ENCODE measurements at places on chromosomes 7 and 10.

- DNase-seq: no peak
These were observed 7.8 kb upstream of the PANK1 start for GRCh38 chr10:89652806-89653370.

DNA sequence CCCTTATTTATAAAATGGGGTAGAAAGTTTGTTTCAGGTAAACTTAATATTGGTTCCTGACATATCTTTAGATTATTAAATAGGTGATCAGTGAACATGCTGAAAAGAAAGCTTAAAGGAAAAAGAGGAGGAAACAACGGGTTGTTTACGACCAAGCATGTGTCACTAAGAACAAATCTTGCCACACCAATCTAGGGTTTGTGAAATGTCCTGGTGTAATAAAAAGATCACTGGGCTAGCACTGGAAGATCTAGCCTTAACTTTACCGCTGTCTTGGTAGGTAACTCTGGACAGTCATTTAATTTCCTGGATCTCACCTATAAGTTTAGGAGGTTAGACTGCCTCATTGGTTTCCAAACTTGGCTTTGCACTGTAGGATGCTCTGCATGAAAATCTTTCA is 19.0 kb downstream of the VPS26A start:
- DNase-seq: no peak

- DNase-seq: no peak
These were observed 155.0 kb downstream of the RTKN2 start for GRCh38 chr10:62113680-62114079.

GRCh38 chr10:15253951-15254807 is 85.7 kb upstream of the NMT2 start:
- no peak for DNase-seq

GRCh38 chr7:34825221-34825620 is 167.2 kb downstream of the NPSR1 start:
- DNase-seq: no peak

GRCh38 chr10:75430000-75430763 is 1.2 kb upstream of the LRMDA start:
- DNase-seq: no peak

- DNase-seq: no peak
These were observed 184.7 kb downstream of the PLPP4 start for GRCh38 chr10:120641695-120642094.

DNA sequence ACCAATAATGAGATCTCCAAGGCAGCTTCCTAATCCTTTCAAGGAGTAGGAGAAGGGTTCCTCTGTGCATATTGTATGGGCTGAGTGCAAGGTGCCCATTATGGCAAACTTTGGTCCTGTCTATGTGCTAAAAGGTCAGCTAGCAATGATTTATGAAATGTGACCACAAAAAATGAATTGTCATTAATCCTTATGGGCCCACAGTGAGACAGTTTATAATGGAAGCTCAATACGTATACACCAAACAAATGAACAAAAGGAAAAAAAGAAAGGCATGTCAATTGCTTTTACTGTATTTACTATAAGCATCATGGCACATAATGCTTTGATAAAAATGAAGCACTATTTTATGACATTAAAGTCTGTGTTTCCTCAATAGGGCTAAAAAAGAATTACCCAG is 54.5 kb downstream of the ELAPOR2 start:
- no peak for DNase-seq

GRCh38 chr7:152463709-152464311 is 28.0 kb upstream of the KMT2C start:
- DNase-seq: peak; percentile 100

DNA sequence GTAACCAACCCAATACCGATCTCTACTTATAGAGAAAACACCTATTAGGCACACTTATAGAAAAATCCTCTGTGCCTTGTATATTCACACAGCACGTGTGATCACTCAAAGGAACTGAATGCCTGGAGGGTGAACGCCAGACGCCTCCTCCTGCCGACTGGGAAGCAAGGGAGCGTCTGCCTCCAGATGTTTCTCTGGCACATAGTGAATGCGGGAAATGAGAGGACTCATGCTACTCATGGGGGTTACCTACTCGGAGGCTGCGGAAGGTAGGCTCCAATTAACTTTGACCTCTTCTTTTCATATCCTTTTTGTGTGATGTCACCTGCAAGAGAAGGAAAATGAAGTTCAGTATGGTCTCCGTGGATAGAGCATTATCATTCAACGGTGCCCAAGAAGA is 203.3 kb downstream of the DIP2C start:
- DNase-seq: no peak

DNA sequence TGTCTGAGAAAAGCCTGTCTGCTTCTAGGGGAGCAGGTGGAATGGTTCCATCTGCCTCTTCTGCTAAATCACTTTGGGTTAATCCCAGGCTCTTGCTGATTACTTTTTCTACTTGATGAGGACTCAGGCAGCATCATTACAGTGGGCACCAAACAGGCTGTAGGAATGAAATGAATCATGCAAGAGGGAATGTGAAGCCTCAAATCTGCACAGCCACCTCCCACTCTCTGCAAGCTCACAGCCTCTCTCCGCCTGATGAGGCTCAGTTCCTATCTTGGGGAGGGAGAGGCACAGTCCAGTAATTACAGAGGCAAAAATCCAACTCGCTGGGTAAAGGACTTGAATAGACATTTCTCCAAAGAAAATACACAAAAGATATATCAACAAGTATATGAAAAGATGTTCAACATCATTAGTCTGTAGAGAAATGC is 34.0 kb downstream of the HSPA12A start:
- no peak for DNase-seq

DNA sequence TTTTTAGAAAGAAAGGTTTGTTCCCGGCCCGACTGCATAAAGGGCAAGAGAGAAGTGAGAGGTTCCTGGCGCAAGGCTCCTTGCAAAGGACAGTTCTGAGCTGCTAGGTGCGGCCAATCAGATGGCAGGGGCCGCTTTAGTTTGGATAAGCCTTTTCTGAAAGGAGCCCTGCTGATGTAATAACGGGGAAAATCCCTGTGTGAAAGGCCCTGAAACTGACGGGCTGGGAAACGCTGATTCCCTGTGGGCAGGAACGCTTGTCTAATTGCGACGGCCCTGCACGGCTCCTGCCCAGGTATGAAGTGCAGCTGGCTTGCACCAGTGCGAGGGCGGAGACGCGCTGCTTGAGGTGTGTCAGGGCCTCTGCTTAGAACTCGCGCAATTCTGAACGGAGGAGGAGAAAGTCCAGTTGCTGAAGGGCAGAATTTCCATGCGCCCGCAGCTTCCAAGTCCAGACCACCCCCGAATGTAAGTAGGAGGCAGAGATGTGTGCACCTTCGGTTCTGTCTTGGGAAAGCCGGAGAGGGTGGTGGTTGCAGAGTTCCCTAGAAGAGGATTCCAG is 30.5 kb downstream of the TACC2 start:
- DNase-seq: no peak

- DNase-seq: no peak
These were observed 37.2 kb downstream of the DIP2C start for GRCh38 chr10:652233-652632.

DNA sequence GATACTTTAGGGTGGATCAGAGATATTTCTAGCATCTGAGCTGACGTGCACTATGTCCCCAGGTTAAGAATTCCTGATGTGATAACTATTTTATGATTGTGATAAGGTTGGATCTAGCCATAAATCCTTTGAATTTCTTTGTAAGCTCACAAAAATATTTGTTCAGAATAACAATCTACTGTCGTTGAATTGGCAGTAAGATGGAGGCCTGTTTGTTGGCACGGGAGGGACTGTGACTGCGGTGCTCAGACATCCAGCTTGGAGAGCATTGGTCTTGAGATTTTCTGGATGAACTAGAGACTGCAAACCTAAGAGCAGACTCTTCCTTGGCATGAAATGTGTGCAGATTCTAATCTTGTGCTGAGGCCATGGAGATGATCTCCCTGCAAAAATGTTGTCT is 131.1 kb downstream of the LRRC4 start:
- no peak for DNase-seq

DNA sequence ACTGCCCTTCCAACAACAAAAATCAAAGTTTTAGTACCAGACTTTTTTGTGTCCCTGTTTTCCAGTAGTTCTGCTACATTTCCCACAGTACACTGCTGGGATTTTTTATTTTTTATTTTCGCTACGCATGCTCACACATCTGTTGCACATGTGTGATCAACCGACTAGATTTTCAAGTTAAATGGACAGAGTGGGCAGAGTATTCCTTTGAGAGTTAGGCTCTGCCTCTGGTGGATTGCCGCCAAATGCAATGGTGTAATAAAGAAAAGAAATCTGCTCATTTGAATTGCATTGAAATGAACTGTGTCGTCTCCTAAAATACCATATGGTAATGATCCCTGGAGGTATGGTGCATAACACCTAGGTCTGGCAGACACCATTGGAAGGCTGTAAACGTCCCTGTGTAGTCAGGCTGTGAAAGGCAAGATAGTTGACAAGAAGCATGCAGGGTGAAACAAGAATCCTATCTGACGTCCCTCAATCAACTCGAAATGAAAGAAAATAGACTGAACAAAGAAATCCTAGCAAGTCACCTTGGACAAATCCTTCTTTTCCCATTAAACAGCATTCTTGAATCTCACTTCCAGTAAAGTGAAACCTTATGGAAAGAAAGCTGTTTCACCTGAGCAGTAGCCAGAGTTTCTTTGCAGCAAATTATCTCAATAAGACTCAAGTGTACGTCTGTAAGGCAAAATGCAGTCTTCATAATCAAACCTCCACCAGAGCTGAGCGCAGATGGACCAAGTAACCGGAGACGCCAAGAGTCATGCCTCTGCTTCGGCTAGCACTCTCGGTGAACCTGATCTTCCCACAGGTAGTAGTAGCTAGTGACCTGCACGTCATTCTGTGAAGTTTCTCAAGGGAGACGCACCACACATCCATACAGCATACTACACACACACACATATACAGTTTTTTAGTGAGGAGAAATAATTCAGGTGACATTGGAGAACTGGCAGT is 357.3 kb downstream of the CRPPA start:
- DNase-seq: no peak

DNA sequence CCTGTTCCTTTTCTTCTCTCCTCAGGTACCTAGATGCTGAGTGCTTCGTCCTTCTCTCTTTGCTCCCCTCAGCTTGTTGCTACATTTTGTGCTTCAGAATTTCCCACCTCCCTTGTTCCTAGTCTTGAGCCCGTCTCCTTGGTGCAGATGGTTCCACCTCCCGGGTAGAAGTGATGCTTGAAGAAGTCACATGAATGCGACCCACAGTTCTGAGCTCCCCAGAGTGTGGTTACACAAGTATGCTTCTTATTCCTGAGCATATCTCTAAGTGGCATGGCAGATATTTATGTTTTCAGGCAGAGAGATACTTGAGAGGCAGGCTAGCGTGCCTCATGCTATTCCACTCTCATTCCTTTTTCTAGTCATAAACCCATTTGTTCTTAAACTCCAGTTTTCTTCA is 34.0 kb downstream of the INPP5F start:
- DNase-seq: no peak

DNA sequence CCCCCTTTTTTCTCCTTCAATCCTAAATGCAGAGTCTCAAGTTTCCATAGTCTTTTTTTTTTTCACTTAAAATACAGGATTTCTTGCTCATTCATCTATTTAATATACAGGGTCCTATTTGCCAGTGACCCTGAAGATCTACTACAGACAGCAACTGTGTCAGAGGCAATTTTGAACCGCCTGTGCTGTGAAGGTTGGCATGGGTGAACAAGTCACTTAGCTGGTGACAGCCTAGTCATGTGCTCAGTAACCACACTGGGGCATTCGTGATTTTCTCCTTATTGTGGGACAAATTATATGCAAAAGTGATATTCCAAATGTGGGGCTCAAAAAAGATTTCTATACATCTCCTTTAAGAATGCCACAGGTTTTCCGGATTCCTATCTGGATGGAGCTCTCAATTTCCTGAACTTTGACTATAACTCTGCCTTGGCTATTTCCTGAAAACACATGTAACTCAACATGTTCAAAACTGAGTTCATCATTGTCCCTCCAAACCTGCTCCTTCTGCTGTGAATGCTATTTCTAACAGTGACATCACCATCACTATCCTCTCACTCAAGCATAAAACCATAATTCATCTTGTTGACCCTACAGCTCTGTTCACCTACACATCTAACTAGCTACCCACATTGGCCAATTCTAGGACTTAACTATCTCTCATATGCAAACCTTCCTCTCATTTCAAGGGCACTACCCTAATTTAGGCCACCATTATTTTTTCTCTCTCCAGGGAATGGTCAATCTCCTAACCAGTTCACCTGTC is 36.7 kb downstream of the CDK6 start:
- no peak for DNase-seq

GRCh38 chr10:44998146-44998631 is 2.5 kb upstream of the ZNF22 start:
- DNase-seq: no peak

GRCh38 chr7:85457911-85458310 is 271.1 kb upstream of the SEMA3D start:
- no peak for DNase-seq

DNA sequence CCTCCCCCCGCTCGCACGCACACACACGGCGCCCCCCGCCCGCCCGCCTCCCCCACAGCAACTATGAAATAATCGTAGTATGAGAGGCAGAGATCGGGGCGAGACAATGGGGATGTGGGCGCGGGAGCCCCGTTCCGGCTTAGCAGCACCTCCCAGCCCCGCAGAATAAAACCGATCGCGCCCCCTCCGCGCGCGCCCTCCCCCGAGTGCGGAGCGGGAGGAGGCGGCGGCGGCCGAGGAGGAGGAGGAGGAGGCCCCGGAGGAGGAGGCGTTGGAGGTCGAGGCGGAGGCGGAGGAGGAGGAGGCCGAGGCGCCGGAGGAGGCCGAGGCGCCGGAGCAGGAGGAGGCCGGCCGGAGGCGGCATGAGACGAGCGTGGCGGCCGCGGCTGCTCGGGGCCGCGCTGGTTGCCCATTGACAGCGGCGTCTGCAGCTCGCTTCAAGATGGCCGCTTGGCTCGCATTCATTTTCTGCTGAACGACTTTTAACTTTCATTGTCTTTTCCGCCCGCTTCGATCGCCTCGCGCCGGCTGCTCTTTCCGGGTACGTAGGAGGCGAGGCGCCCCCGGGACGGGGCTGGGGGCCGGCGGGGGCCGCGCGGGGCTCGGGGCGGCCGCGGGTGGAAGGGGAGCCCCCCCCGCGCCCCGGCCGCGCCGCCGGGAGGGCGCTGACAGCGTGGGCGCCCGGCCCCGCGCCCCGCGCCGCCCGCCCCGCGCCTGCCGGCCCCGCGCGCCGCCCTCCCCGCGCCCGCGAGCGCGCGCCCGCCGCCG is 441 bp downstream of the BMI1 start:
- peak; percentile 48 for DNase-seq

DNA sequence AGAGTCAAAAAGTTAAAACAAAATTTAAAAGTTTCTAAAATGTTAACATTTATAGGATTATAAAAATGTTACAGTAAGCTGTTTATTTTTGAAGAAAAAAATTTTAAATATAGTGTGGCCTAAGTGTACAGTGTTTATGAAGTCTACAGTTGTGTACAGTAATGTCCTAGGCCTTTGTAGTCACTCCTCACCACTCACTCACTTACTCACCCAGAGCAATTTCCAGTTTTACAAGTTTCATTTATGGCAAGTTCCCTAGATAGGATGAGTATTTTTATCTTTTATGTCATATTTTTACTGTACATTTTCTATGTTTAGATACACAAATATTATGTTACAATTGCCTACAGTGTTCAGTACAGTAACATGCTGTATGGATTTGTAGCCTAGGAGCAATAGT is 419.9 kb downstream of the ARL4A start:
- no peak for DNase-seq

Measured in T follicular helper cell (primary cell).